ENCODE measurements at places on chromosomes 5 and 9.
A peak's percentile ranks its signal among the peaks of the same experiment; 100 is the strongest.

GRCh38 chr5:111268300-111268699 is 44.1 kb downstream of the CAMK4 start:
- DNase-seq: no peak

DNA sequence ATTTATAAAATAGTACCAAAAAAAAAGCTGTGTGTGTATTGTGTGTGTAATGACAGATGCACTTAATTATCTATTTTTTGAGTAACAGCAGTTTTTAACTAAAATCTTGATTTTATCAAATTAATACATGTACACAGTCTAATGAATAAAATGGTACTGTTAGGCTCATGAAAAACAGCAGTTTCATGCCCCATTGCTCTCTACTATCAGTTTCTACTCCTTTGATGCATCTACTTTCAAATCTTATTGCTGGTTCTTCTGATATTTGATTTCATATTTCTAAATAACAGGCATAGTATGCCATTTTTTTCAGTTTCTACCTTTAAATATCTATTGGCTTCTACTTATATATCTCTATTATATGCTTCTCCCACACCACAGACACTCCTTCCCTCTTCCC is 117.4 kb downstream of the CCDC171 start:
- no peak for DNase-seq

- no peak for DNase-seq
Measured at GRCh38 chr5:115544043-115544435, 536 bp downstream of the FEM1C start.

DNA sequence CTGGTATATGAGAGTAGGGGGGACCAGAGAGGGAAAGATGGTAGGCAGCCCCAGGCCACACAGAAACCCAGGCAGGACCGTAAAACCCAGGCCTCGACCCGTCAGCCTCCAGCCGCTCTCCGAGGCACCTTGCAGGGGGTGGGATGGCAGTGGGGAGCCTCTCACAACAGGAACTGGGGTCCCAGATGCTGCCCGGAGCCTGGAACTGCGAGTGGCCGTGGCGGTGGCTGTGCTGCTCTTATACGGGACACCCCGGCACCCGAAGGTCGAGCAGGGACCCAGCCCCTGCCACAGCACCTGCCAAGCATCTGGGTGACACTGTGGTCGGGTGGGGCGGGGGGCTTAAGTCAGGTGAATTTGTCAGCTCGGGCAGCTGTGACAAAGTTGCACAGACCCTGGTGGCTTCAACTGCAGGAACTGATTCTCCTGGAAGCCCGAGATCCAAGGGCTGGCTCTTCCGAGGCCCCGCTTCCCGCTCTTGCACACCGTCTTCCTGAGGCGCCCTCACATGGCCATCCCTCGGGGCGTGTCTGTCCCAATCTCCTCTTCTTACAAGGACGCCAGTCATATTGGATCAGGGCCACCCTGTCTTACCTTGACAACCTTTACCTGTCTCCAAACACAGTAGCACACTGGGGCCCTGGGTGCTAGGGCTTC is 47.6 kb upstream of the EGFL7 start:
- DNase-seq: no peak

DNA sequence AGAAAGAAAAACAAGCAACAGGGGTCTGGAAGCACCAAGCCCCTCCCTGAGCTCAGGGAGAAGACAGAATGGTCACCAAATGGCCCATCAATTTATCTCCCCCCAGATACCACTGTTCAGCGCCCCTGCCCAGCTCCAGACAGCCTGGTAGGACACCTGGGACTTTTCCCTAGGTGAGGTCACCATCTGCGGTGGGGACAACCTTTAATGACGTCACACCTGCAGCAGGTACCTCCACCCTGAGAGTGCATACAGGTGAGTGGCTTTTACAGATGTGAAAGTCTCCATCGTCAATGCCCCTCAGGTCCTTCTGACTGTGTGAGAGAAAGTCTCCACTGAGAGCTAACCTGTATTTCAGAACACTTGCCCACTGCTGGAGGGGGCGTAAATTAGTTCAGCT is 34.3 kb upstream of the LAMC3 start:
- DNase-seq: no peak

GRCh38 chr9:123020796-123021195 is 12.7 kb upstream of the GPR21 start:
- no peak for DNase-seq

- DNase-seq: no peak
Measured at GRCh38 chr9:119304555-119304954, 64.7 kb downstream of the BRINP1 start.

- no peak for DNase-seq
Measured at GRCh38 chr9:126470241-126470993, 143.3 kb upstream of the LMX1B start.

DNA sequence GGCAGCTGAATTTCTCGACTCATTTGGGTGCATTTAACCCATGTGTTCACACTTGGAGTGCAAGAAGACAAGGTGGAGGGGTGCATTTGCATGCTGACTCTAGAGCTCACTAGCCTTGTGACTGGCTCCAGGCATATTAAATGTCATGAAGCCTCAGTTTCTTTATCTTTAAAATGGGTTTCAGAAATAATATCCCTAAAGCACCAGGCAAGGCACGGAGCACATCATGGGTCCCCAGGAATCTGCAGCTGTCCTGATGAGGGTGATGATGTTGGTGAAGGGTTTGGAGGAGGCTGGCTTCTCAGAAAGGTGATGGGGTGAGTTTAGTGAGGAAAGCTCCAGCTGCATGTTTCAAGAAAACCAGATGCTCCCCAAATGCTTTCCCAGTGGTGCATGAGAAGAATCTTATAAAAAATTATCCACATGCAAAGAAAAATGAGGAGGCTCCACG is 14.8 kb downstream of the STC2 start:
- DNase-seq: no peak

GRCh38 chr5:32960340-32961058 is 249.4 kb downstream of the NPR3 start:
- no peak for DNase-seq

DNA sequence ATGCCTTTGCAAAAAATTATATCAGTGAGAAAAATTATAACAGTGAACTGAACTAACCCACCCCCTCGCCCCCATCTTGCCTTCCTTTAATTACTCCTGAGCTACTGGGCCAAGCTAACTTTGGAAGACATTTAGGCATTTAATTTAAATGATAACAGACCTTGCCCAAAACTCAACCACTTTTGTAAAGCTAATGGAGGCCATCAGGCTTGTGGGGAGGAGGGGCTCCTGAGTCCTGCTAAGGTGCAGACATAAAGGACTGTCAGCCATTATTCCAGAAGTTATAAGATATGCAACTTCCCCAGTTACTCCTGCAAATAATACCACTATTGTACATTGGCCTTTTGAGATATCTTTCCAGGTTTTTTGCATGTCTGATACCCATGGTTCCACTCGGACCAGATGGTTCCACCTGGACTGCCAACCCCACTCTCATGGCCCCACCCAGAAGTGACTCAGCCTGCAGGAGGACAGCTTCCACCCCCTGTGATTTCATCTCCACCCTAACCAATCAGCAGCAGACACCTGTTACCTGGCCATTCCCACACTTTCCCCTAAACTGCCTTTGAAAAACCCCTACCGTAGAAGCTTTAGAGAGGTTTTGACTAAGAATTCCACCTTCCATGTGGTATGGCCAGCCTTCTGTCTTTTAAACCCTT is 805.4 kb upstream of the CDH6 start:
- no peak for DNase-seq

GRCh38 chr9:98164912-98165311 is 27.5 kb downstream of the CORO2A start:
- DNase-seq: no peak

DNA sequence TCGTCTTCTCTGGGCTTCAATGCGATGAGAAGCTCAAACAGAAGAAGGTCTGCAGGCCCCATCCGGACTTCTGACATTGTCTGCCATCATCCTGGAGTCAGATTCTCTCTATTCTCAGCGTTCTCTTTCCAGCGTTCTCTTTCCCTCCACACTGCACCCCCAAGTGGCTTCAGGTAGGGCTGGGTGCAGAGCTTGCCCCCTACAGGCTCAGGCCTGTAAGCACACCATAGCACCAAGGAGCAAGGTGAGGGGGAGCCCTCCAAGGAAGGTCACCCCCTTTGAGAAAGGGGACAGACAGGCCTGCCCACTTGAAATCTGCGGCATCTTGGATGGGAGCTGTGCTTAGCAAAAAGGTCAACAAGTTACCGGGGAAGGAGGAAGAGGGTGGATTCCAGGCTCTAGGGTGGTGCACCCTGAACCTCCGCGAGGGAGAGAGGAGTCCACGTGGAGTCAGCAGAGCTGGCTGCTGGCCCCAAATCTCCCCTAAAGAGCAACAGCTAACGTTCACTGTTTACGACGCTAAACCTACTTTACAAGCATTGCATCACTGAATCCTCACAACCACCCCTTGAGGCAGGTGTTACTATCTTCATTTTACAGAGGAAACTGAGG is 27.5 kb downstream of the GPX3 start:
- DNase-seq: no peak

DNA sequence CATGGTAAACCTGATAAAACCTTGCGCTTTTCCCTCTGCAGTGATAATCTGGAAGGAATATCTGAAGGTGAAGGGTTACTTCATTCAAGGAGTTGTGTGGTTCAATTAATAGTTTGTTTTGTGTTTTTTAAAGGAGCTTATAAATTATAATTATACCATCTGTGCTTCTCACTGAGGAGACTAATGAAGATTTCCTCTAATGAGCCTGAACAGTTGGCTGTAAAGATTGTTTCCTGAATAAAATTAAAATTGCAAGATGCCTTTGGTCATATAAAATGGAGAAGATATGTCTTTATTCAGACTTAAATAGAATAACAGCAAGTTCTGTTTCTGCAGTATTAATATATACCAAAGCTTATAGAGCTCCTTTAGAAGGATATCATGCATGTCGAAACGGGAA is 59.9 kb downstream of the GAPVD1 start:
- DNase-seq: no peak

GRCh38 chr5:132439521-132440089 is 51.0 kb downstream of the IRF1 start:
- no peak for DNase-seq

GRCh38 chr5:94028001-94028400 is 286.6 kb upstream of the POU5F2 start:
- DNase-seq: no peak

DNA sequence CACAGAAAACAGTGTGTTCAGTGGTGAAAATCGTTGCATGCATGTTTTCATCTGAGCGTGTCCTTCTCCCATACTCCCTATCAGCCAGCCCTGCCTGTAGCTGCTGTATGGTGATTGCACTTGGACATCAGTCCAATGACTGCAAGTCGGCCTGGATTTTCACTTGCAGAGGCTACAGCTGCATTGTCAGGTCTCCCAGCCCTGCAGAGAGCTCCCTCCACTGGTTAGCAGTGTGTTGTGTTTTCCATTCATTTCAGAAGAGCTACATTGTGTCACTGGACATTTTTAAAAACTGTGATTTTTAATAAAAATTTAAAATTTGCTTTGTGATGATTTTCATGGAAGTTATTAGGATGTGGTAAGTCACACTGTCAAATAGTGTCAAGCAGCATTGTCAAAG is 96.6 kb downstream of the SYK start:
- DNase-seq: no peak

DNA sequence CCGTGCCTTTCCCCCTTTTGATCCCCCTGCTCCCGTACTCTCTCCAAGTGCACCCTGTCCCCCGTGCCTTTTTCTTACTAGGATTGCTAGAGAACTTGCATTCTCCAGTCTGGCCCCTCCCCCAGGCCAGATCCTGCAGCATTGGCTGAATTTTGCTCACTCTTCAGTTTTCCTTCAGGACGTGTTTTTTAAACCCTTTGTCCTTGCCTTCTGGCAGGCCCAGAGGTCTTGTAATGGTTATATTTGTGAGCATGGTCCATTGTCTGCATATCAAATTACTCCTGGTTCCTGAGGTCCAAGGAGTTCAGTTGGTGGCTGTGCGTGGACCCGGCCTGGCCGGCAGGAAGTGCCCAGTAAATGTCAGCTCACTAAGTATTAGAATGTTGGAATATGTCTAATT is 606 bp downstream of the TBC1D13 start:
- no peak for DNase-seq

GRCh38 chr5:61467766-61468482 is 135.9 kb downstream of the ZSWIM6 start:
- DNase-seq: no peak

DNA sequence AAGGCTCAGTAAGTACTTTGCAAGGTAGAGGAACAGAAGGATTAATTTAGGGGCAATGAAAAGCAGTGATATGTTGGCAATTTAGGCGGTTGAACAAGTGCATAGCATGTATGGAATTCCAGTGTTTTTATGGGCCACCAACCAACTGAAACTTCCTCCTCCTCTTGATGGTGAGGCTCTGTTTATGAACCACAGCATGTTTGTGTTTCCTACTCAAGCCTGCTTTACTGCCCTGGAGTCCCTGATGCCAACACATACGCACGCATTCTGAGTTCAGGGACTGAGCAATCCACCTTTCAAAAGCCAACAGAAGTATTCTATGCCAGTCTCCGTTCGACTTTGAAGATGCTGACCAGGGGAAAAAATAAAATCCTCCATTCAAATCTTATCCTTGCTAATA is 417.5 kb downstream of the EFNA5 start:
- no peak for DNase-seq

GRCh38 chr5:2892466-2893000 is 141.1 kb upstream of the IRX2 start:
- no peak for DNase-seq

GRCh38 chr9:121776001-121776738 is 124.7 kb downstream of the DAB2IP start:
- no peak for DNase-seq

- DNase-seq: no peak
Measured at GRCh38 chr5:73499756-73500155, 1.5 kb downstream of the BTF3 start.

- DNase-seq: no peak
Measured at GRCh38 chr9:13665418-13666066, 386.1 kb upstream of the MPDZ start.

DNA sequence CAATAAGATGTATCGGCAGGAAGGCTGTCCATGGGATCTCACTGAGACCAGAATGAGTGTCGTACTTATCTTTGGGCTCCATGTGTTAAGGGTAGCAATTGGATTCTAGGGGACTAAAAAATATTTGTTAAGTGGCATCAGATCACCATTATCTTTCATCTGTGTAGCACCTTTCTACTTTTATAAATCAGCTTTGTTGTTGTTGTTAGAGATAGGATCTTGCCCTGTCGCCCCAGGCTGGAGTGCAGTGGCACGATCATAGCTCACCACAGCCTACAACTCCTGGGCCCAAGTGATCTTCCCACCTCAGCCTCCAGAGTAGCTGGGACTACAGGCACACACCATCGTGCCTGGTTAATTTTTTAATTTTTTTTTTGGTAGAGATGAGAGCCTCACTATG is 220.5 kb downstream of the SMARCA2 start:
- no peak for DNase-seq

- peak; percentile 87 for DNase-seq
Measured at GRCh38 chr5:177071666-177072385, 14.9 kb upstream of the FGFR4 start.
